DMS 273 treated with DMSO at 0.1 percent for 48 hours (cell line): ENCODE measurements at places on chromosomes 6 and 20.

DNA sequence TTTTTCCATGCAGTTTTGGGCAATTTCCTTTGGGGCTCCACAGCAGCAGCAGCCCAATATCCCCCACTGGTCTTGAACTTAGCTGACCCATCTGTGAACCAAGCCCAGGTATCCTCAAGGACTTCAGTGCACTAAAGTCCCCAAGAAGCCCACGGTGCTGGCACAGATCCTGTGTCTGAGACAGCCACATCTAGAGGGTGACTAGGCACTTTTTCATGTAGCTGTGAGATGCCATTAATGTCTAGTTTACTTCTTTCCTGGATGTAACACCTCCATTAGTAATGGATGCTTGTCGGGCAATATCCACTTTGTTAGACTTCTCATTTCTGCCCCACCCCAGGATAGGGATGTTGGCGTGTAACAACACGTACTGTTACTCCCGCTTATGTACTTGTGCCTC is 176.2 kb upstream of the PROKR2 start:
- no peak for DNase-seq

DNA sequence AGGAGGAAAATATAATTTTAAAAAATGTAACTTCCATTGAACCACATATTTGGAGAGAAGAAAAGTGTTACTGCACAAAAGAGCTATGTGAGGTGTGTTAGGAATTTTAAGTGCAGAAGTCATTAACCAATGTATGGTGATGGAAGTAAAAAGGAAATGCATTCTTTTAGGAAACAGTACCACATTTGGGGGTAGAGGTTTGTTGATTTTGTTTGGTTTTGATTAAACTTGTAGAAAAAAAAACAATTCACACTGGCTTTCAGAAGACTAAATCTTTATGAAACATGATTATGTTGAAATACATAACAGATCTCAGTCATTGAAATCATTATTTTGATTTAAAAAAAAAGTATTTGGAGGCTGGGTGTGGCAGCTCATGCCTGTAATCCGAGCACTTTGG is 1287.0 kb upstream of the GJE1 start:
- DNase-seq = no peak

- no peak for DNase-seq
These were observed 624.7 kb downstream of the UTRN start for GRCh38 chr6:144909753-144910285.

DNA sequence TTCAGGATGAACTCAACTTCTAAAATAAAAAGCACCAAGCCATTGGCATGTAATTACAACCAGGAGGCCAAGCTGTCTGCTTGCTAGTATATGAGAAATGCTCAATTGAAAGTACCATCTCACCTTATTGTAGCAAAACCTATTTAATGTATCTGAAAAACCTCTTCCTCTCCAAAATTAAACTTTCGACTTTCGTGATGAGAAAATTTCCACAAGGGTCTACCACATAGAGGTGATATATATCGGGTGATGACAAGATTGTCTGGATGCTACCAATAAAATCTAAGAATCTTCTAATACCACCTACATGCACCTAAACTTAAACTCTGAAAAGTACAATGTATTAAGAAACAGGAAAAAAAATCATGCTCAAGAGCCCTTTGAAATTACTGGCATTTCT is 74.2 kb downstream of the ATXN1 start:
- DNase-seq = peak; percentile 10

GRCh38 chr20:2701671-2702081 is 9.1 kb downstream of the EBF4 start:
- DNase-seq = no peak

DNA sequence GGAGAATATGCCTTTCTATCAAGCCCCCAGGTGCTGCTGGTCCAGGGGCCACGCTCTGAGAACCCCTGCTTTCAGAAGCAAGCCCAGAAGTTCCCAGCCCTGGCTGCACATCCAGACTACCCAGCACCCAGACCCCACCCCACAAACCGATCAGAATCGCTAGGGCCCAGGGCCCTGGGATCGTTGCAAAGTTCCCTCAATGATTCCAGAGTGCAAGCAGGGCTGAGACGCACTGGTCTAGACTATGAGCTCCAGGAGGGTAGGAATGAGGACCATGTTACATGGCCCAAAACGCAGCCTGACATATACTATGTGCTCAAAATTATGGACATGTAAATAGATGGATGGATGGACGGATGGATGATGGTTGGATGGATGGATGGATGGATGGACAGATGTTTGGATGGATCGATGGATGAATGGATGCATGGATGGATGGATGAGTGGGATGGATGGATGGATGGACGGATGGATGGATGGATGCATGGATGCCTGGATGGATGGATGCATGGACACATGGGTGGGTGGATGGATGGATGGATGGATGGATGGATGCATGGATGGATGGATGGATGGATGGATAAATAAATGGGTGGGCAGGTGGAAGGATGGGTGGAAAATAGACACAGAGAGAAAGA is 194.1 kb downstream of the PREX1 start:
- no peak for DNase-seq

DNA sequence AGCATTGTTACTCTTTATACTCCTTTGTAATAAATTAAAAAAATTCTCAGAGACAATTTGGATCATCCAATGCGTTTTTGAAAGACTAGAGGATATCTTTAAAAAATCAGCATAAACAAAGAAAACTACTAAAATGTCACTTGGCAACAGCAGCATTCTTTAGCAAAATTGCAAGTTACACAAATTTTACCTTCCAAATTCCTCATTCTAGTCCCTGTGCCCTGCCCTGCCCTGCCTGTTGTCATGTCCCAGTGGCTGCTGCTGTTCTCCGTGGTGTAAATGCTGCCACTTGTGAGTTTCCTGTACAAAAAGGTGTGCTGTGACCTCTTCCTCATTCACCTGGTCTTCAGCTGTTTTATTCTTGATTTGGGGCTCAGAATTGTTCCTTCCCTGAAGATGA is 83.2 kb downstream of the CDC5L start:
- DNase-seq = no peak

DNA sequence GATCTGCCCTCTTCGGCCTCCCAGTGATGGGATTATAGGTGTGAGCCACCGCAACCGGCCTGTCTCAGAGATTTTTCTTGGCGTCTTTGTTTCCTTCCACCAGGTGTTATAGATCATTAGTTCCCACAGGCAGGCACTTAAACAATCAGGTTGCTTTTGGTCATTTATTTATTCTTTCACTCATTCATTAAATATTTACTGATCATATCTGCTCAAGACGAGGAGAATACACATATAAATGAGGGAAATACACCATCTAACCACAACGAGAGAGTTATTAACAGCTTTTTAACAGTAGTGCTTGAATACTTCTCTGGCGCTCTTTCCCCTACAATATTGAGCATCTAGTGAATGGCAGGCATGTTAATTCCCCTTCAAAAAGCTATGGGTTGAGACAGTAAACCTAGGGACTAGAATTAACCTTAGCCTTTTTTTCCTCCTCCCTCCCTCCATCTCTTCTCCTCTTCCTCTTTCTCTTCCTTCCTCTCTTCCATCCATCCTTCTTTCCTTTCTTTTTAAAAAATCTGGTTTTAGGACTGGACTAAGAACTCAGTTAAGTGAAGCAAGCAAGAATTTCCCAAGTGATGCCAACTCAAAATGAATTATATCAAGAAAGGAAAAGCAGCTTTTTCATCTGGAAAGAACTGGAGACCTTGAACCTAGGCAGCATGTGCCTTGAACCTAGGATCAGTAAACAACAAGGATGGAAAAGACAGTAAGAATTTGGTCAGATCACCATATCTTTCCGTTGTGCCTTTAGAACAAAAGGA is 41.1 kb upstream of the RFPL4B start:
- DNase-seq = no peak

GRCh38 chr20:6940876-6941275 is 173.4 kb downstream of the BMP2 start:
- no peak for DNase-seq

GRCh38 chr20:1204576-1204975 is 1.3 kb downstream of the C20orf202 start:
- DNase-seq = no peak

GRCh38 chr20:6070829-6071695 is 17.2 kb upstream of the LRRN4 start:
- DNase-seq = no peak

DNA sequence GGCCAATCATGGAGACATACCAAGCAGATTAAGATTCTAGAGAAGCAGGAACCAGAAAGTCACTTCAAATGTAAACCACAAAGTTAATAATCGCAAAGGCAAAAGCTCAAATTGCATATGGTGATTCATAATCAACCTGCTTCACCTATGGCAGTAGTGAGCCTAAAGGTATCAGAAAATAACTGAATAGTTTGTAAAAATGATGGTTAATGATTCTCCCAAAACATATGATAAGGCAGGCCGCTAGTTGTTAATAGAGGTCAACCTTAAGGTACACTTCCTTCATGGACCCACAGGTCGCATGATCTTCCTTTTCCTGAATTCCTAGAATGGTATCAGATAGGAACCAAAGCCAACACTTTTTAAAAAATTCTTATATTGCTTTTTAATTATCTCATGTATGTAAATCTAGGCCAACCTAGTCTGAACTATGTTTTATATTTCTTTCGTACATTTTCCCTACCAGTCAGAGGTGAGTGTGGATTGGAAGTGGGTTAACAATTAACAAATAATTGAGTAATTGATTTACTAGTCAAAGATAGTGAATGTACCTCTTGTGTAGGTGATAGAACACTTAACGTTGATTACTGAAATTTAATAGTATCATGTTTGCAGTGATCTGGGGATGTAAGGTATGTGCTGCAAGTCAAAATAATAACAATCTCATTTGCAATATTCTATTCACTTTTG is 16.4 kb downstream of the TAAR2 start:
- DNase-seq = no peak

GRCh38 chr6:113344969-113345368 is 512.2 kb upstream of the MARCKS start:
- no peak for DNase-seq

GRCh38 chr6:138419766-138420165 is 15.7 kb downstream of the HEBP2 start:
- DNase-seq = no peak

DNA sequence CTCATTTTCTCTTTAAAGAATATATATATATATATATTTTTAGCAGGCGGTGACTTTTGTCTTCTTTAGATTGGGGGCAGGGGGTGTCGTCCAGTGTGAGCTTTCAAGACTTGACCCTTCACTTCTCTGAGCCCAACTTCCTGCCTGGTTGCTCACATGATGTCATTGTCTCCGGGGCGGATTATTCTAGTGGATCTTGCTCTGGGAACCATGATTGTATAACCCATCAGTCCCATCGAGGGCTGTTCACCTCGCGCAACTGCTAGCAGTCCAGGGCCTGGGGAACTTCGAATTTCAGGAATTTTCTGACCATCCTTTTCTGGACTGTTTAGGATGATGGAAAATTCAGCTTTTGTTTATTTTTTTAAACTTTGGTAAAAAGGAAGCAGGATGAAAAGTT is 1.0 kb downstream of the IGF2R start:
- peak; percentile 25 for DNase-seq

DNA sequence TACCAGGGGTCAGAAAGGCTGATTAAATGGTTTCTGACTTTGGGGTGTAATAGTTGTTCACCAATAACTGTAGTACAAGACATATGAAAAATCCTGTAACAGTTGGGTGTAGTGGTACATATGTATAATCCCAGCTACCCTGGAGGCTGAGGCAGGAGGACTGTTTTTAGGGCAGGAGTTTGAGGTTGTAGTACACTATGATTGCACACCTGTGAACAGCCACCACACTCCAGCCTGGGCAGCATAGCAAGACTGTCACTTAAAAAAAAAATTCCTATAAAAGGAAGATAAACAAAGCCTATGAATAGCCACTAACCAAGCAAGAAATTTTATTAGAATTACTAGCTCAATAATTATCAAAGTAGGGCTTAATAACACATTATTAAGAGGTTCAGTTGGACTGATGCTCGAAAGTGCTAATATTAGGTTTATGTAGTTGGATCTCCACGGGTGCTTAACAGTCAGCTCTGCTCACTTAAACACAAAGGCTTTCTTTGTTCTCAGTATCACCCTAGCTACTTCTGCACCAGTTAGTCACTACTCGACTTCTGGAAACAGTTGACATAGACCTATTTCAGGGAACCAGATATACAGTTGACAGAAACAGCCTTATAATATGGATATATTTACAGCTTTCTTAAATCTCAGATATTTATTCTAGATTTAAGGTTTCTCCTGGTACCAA is 113.0 kb downstream of the MTFR2 start:
- no peak for DNase-seq

DNA sequence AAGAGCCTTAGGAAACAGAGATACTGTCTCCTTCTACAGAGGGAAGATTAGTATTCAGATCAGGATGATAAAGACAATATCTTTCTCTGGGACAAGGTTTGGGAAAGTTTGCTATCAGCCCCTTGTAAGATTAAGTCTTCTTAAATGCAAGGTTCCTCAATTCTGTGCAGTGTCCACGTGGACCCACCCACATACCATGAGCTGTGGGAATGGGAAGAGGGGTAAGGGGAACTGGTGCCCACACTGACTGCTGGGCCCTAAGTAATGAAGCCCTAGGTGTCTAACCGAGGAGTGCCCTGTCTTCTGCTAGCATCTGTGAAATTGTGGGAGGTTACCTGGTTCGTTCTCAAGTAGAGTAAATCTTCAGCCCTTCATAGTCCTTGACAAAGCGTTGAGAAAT is 5.8 kb upstream of the SSTR4 start:
- DNase-seq = no peak
